PC-3 (cell line): ENCODE measurements at places on chromosomes 12 and 14. TPM values are rescaled to one million over a fixed set of nuclear protein-coding genes. Genes with fewer than 3 reads are reported as not detected.

The KLRF1 gene
- not detected in 2 replicates for total RNA-seq

- no peaks in the 10 kb centered on the region for H3K27me3 ChIP-seq
- no peak overlapping the region for H3K4me3 ChIP-seq
- H3K4me1 ChIP-seq: peaks cover 25% of the 10 kb centered on the region
- H3K27ac ChIP-seq: peak overlapping the region; percentile 23
These were observed 403.7 kb downstream of the SLC6A15 start for GRCh38 chr12:84508851-84509260.

The SCNN1A gene
- total RNA-seq: 2.3 and 2.9 TPM in 2 replicates

The POTEG gene
- total RNA-seq: 0.12 TPM in 1 of 2 replicates, not detected in the other

GRCh38 chr14:22096514-22096895, 422.9 kb upstream of the OR4E1 start:
- no peaks in the 10 kb centered on the region for H3K4me1 ChIP-seq
- DNase-seq: no peak
- peaks cover 24% of the 10 kb centered on the region for H3K27me3 ChIP-seq
- H3K27ac ChIP-seq: no peak overlapping the region
